Osteoblast (primary cell): ENCODE measurements at places on chromosomes 2 and 18. TPM values are rescaled to one million over a fixed set of nuclear protein-coding genes. Genes with fewer than 3 reads are reported as not detected.

The DQX1 gene
- not detected in 2 replicates for total RNA-seq

The RANBP2 gene
- 67.2 and 74.9 TPM in 2 replicates for total RNA-seq

The KCNK3 gene
- not detected in 2 replicates for total RNA-seq

The CENPO gene
- total RNA-seq = 8.0 and 9.1 TPM in 2 replicates

The SPP2 gene
- not detected in 2 replicates for total RNA-seq

The CPS1 gene
- total RNA-seq = 21.7 and 24.2 TPM in 2 replicates

DNA sequence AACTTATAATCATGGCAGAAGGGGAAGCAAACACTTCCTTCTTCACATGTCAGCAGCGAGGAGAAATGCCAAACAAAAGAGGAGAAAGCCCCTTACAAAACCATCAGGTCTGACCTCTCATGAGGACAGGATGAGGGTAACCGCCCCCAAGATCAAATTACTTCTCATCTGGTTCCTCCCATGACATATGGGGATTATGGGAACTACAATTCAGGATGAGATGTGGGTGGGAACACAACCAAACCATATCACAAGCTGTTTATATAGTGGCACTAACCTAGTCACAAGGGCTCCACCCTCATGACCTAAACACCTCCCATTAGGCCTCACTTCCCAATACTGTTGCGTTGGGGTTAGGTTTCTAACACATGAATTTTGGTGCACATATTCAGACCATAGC, 110.0 kb downstream of the OSBPL6 start:
- no peak for DNase-seq

- peak; percentile 50 for DNase-seq
Measured at GRCh38 chr2:10240161-10240681, 62.5 kb upstream of the HPCAL1 start.

- no peak for DNase-seq
Measured at GRCh38 chr2:196987298-196987648, 60.8 kb upstream of the PGAP1 start.

GRCh38 chr2:1125217-1125616, 174.6 kb downstream of the SNTG2 start:
- no peak for DNase-seq

DNA sequence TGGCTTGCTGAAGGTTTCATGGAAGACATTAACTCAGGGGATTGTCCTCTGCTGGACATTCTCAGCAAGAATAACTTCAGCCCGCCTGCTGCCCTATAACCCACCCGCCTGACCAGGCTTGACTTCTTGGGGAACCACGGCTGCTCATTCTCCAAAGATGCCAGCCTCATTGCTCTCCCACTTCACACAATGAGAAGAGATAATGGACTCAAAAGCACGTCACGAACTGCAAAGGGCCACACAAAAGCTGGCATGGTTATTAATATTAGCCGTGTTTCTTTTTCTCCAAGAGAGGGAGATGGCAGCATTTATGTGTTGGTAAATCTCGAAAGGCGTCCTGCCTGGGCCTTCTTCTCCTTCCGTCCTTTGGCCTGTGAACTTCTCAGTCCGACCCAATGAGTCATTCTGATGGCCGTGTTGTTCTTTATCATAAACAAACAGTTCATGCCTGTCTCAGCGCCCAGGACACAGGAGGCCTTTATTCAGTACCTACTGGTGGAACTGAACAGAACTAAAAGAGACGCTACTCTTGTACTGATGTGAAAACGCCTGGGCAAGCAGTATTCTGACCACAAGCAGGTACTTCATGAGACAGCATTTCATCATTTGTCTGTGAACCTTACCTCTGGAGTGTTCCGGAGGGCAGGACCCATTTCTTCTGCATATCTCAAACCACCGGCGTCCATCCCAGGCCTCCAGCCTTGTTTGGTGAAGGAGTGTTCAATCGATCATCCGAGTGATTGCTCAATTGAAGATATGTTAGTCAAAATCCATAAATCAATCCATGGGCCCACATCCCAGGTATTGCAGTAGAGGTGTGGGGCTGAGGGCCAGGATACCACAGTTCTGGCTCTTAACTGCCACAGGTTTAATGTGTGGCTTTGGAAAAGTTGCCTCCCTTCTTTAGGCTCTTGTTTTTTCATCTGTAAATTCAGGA, 25.1 kb upstream of the KLHL29 start:
- DNase-seq = no peak

- DNase-seq = no peak
Measured at GRCh38 chr2:59282374-59283057, 1041.4 kb upstream of the FANCL start.

- no peak for DNase-seq
Measured at GRCh38 chr2:27636766-27637165, 7.9 kb downstream of the GPN1 start.
